GM13976 (cell line): ENCODE measurements at places on chromosomes 3 and 15.

DNA sequence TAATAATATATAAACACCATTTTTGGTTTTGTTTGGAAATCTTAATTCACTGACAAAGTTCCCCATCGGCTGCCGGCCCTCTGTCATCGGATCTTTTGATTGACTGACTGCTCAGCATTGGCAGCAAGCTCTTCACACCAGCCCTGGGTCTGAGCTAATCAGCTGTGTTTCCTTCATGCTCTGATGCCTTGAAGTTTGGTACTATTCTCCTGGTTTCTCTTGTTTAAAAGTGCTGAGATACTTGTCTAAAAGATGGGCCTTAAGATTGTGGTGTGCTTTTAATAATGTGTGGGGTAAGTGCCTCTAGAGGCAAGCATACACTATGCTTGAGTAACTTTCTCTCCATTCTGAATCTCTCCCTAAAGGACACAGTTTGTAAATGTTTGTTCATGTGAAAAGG is 415.5 kb upstream of the TPRG1 start:
- DNase-seq = no peak

GRCh38 chr3:35296533-35296932 is 342.8 kb upstream of the ARPP21 start:
- DNase-seq = no peak

- no peak for DNase-seq
Measured at GRCh38 chr3:165382672-165383071, 186.5 kb upstream of the SLITRK3 start.

GRCh38 chr15:74277242-74277810 is 41.2 kb downstream of the CCDC33 start:
- no peak for DNase-seq

DNA sequence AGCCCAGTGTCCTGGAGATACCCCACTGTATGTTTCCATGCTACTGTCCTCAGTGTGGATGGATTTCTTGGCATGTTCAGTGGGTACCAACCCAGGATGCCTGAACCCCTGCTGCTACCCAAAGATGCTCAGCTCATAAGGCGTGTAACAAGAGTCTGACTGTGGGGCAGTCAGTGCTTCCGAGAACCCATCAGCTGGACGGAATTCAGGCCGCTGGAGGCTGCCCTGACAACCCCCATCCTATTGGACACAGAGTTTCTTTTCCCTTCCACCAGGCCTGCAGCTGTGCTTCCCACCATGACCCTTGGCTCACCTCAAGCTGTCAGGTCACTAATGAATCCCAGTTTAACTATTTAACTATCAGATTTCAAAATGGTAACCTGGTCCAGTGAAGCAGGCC is 224.1 kb upstream of the FEZF2 start:
- no peak for DNase-seq

DNA sequence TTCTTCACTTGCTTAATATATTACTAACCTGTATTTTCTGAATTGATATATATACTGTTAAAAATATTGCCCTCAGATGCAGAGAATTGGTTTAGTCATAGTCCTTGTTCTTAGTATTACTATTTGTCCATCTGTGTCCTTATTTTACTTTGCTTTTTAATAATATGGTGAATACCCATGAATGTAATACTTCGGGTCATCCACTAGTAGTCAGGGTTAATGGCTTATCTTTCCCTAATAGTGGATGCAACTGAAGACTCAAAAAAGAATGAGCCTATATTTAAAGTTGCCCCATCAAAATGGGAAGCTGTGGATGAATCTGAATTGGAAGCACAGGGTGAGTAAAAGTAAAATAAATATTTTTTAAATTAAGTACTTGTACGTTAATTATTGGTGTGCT is 36.5 kb downstream of the U2SURP start:
- no peak for DNase-seq

DNA sequence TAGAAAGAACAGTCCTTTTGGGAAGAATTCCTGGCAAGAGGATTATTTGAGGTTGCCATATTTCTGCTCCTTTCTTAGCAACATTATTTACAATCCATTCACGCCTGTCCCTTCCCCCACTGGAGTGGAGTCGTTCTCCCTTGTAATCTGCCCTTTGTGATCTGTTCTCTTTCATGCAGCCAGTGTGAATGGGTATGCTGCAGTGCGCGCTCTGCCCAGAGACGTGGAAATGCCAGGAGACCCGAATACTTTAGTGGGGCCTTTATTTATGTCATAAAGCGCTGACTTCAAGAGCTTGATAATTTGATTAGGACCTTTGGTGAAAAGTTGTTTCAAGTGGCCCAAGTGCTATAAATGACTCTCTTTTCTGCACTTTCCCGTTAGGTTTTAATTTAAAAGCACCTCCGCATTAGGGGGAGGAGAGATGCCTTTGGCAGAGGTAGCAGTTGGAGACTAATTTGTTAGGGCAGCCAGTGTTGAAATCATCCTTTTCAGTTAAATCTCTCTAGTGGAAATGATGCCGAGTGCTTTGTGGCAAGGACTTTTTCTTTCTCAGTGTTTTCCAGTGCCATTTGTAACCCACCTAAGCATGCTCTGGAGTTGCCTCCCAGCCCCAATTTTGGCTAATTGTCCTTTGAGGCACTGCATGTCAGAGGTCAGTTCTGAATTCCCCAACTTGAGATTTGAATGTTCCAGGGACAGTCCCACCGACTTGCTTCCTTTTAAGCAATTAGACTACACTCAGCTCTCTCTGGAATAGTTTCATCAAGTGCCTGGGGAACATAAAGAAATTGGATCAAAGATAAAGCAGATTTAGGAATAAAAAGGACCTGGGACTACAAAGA is 52.4 kb downstream of the PSMD6 start:
- DNase-seq = no peak

DNA sequence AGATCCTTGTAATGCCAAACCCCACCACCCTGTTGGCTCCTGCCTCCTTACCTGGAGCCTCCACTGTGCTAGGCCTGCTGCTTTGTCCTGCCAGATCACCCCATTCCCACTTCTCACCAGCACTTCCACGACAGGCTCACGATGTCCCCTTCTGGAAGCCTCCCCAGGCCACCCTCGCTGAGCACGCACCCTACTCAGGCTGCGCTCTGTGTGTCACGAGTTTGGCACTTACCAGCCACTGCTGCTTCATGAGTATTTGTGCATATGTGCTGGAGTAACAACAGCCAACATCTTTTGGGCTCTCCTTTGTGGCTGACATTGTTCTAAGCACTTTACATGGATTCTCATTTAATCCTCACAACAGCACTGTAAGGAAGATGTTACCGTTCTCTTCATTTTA is 58.1 kb downstream of the PDIA5 start:
- no peak for DNase-seq

- DNase-seq = no peak
Measured at GRCh38 chr15:98437752-98438151, 210.6 kb upstream of the IGF1R start.

DNA sequence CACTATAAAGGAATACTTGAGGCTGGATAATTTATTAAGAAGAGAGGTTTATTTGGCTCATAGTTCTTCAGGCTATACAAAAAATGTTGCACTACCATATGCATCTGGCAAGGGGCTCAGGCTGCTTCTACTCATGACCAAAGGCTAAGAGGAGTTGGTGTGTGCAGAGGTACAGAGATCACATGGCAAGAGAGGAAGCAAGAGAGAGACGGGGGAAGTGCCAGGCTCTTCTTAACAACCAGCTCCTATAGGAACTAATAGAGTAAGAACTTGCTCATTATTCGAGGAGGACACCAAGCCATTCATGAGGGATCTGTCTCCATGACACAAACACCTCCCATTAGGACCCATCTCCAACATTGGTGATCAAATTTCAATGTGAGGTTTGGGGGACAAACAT is 6.0 kb upstream of the FNDC3B start:
- DNase-seq = no peak

DNA sequence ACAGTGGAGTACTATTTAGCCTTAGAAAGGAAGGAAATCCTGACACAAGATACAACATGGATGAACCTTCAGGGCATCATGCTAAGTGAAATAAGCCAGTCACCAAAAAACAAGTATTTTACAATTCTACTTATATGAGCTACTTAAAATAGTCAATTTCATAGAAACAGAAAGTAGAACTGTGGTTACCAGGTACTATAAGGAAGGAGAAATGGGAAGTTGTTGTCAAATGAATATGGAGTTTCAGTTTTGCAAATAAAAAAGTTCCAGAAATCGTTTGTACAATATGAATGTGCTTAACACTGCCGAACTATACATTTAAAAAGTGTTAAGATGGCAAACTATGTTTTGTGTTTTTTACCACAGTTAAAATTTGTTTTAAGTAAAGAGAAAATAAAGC is 26.8 kb downstream of the TRANK1 start:
- DNase-seq = no peak

GRCh38 chr3:151985787-151986430 is 112.5 kb downstream of the SUCNR1 start:
- DNase-seq = no peak

- DNase-seq = no peak
Measured at GRCh38 chr3:28544236-28544635, 195.6 kb upstream of the AZI2 start.

- no peak for DNase-seq
Measured at GRCh38 chr3:152454076-152454875, 185.5 kb downstream of the MBNL1 start.

GRCh38 chr3:60399292-60399691 is 852.0 kb downstream of the FHIT start:
- DNase-seq = no peak

DNA sequence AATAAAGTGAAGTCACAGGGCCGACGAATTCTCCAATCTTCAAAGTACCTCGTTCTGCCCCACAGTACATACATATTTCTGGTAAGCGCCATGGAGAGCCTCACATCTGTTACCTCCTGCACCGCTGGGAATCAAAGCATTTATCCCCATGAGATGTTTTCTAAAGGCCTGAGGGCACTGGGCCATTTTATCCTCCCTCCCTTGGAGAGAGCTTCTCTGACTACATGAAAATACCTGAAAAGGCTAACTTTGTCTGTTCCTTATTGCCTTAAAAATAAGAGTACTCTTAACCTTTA is 148.1 kb downstream of the RORA start:
- no peak for DNase-seq

GRCh38 chr15:57496946-57497869 is 94.5 kb upstream of the MYZAP start:
- no peak for DNase-seq

DNA sequence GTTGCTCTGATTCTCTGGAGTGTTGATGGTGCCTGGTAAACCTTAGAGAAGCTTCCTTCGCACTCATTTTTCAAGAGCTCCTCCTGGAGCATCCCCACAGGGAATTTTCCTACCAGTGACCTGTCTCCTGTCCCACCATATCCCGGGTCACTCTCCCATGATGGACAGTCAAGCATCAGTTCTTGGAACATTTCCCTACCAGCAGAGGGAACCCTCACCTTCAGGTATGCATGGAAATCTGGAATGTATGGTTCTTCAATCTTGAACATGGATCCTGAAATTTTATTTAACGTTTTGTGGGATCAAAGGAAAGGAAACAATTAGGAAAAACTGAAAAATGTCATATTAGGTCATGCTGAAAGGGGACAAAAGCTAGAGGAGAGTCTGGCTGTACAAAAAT is 153.8 kb downstream of the SPATA16 start:
- DNase-seq = no peak

DNA sequence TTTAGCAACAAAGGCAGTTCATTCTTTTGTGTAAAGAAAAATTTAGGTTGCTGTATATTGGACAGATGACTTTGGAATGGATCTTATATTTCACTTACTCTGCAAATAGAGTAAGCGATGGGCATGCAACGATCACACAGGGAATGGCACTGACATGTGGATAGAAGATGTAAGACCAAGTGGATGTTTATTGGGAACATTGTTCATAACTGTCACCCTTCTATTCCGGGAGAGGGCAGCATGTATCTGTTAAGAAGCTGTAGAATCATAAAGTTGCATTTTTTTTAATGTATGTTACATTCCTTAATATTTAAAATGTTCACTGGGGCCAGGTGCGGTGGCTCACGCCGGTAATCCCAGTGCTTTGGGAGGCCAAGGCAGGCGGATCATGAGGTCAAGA is 41.2 kb downstream of the HPS3 start:
- no peak for DNase-seq

GRCh38 chr3:54121414-54122323 is 683 bp upstream of the CACNA2D3 start:
- no peak for DNase-seq

- no peak for DNase-seq
Measured at GRCh38 chr15:69988541-69989225, 109.0 kb downstream of the TLE3 start.

DNA sequence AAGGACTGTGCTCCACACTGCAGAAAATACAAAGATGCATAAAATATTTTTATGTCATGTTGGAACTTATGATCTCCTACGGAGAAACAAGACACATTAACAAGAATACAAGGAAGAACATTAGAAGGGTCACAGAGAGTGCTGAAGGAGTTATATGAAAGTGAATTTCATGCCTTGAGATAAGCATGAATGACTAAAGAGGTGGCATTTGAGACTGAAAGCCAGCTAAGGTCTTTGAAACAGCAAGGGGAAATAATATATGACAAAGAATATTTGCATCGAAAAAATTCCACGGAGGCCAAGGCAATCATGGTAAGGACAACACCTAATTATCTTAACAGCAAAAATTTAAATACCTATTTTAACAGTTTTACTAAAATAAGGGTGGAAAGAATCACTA is 12.5 kb downstream of the GSK3B start:
- no peak for DNase-seq

DNA sequence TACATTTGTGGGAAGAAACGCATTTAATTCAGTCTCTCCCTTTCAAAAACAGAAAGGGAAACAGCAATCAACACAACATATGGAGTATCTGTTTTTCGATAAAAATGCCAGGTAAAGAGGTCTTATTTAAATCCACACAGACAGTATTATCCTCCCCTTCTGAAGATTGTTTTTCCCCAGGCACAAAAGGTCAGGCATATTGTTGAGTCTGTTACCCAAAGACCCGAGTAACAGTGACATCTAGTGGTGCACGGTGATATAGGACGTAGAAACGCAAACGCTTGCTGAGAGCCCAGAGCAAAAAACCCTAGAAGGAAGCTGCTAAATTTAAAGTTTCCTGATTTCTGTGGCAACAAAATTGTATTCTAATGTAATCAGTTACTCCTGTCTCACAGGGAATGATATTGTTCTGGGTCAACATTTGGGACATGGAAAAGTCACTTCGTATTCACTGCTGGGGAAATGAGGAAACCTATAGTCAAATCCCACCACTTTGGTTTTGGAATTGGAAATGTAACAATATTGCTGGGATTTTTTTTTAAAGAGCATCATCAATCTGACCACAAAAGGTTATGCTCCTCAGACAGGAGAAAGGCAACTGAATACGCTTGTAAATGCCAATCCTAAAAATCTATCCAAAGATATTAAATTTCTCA is 312.7 kb upstream of the CCDC54 start:
- peak; percentile 37 for DNase-seq

- no peak for DNase-seq
Measured at GRCh38 chr3:159844801-159845261, 143.8 kb upstream of the IL12A start.

DNA sequence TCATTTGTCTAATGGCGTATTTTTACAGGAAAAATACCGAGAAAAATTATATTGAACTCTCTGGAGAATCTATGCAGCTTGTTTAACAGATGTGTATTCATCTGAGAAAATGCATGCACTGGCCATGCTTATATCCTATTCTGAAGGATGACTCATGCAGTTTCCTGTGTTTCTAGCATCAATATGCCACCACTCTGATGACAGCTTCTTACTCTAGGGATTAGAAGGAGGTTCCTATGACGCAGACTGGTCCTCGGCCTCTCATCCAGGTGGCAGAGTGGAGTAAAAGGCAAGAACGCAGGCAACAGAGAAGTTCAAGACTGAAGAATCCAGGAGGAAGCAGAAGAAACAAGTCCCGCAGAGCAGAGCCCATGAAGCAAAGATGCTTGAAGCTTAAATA is 910.0 kb upstream of the ROBO1 start:
- no peak for DNase-seq
